ENCODE measurements at places on chromosomes 2 and 18. TPM values are rescaled to one million over a fixed set of nuclear protein-coding genes. Genes with fewer than 3 reads are reported as not detected.

The WDR43 gene
- 40.5 TPM for total RNA-seq

The ABCA12 gene
- total RNA-seq = 3.0 TPM

GRCh38 chr2:108988796-108989713, at the start of gene EDAR:
EDAR (minus strand) TSS chr2:108989220; CDS start chr2:108931014, 58,206 bp downstream.
- DNase-seq = peak; percentile 84

DNA sequence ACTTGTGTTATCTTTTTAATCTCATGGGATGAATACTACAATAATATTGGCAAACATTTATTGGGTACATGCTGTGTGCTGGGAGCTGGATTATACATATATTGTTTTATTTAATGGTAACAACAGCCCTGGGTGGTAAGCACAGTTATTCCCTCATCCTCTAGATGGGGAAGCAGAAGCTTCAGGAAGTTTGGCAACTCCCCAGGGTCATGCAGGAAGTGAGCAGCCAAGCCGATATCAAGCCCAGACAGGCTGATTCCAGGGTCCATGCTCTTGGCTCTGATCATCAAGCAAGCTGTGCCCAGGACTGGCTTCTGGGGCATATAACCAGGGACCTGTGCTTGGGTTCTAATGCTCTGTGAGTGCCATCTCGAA, 155.8 kb downstream of the ZNF516 start:
- no peak for DNase-seq
